Activated CD8-positive, alpha-beta memory T cell treated with anti-CD3 and anti-CD28 coated beads for 1 hour (primary cell): ENCODE measurements at places on chromosomes 13 and 19.

DNA sequence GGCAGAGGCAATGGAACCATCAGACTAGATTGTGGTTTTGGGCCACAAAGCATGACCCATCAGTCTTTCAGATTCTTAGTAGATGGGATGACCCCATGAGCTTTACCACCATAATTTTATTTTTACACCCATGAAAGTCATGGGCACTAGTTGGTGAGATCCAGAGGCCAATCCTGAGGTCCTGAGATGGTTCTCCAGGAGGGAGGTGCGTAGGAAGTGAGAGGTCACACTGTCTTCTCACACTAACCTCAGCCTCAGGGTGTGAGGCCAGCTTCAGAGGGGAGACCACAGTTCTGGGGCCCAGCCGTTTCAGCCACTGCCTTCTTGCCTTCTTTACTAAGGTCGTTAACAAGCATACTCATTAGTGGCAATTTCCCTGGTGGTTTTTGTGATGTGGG, 106.4 kb downstream of the AKAP11 start:
- no peak for DNase-seq

DNA sequence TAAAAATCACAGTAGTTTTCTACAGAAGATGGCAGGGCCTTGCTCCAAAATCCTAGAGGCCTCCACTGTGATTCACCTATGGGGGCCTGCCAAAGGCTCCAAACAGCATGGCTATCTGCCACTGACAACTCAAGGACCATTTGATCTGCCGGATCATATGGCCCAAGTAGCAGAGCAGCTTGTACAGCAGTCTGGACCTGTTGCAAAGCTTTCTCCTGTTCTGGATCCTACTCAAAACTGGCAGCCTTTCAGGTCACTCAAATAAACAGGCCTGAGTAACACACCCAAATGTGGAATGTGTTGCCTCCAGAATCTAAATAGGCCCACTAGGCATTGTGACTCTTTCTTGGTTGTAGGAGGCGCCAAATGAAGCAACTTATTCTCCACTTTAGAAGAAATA, 1049.3 kb downstream of the PCDH9 start:
- DNase-seq: no peak

GRCh38 chr19:30059741-30060457, 117.9 kb downstream of the URI1 start:
- no peak for DNase-seq

DNA sequence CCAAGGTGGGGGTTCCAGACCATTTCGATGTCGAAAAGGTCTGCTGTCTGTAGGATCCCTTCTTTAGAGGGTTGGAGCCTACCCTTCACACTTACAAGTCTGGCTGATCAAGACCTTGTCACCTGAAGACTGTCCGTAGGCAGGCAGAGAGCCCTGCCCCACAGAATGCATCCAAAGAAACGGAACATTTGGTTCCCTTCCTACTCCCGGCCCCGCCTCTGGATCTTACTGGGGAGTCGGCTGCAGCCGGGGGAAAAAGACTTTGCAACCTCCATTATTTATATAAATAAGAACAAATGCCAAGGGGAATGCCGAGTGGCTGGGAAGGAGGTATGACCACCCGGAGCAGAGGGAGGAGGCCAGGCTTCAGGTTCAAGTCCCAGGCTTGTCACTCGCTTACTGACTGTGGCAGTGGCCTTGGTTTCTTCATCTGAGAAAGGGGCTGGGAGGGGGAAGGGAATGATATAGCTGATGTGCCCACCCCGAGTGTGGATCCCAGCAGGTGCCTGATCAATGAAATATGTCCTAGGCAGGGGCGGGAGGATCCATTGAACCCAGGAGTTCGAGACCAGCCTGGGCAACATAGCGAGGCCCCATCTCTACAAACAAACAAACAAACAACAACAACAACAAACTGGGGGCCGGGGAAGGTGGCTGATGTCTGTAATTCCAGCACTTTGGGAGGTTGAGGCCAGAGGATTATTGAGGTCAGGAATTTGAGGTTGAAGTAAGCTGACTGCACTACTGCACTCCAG, 48.7 kb downstream of the RFX2 start:
- DNase-seq: no peak

GRCh38 chr13:47621931-47622330, 379.1 kb downstream of the SUCLA2 start:
- no peak for DNase-seq

DNA sequence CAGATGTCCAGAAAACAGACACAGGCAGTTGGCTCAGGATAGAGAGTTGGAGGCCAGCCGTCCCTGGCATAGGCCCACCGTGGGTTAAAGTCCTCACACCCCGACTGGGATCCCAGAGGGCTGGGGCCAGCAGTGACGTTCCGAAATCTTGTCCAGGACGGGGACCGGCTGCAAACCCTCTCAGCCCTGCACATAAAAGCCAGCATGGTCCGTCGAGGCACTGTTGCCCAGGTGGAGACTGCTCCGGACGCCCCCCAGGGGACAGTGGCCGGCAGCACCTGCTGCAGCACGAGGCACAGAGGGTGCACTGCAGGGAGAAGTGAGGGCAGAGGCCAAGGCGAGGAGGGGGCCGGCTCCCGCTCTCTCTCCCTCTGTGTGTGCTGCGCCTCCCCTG, 4.3 kb upstream of the IFNL2 start:
- no peak for DNase-seq

DNA sequence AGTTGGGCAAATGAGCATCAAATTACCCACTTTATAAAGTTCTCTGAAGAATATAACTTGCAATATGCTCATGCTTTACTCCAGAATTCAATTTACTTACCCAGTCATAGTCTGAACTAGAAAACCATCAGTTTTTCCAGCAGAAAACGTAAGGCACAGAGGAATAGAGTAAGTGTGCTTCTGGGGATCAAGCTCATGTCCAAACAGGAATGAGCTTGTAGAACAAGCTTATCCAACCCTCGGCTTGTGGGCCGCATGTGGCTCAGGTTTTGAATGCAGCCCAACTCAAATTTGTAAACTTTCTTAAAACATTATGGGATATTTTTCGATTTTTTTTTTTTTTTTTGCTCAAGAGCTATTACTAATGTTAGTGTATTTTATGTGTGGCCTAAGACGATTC, 308.5 kb upstream of the KLF12 start:
- no peak for DNase-seq

- no peak for DNase-seq
Measured at GRCh38 chr13:63209330-63210017, 1793.8 kb upstream of the PCDH20 start.
